ENCODE measurements at places on chromosomes 3 and 15.

GRCh38 chr3:123694366-123695087 lies 109.7 kb upstream of the HACD2 start:
- no peak for DNase-seq

DNA sequence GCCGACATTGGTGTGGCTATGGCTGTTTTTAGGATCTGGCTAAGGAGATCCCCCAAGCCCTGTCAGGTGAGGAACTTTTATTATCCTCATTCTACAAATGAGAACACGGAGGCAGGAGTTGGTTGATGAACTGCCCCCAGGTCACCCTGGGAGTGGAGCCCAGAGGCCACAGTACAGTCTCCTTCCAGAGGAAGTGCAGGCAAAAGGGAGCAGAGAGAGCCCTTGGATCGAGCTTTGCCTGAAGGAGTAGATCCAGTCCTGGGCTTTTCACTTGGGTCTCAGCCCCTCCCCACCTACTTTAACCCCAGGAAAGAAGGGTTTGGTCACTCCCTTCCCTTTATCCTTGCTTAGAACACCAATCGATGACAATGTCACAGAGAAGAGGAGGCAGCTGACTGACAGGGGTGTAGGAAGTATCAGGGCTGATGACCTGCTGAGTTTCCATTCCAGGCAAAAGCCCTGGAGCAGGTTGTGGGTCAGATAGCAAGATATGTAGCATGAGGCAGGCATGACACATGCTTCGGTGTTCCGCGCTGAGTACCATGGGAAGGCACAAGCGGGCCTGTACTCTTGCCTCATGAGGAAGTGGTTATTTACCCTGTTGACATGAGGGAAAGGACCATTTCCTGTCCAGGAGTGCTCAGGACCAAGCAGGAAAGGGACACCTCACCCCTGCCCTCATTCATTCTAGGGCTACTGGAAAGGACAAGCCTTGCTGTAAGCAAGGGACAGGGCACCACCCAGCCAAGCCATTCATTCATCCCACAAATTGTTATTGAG lies 5.8 kb upstream of the PLA2G4D start:
- DNase-seq, result no peak

GRCh38 chr3:148513096-148513543 lies 184.6 kb upstream of the AGTR1 start:
- no peak for DNase-seq

GRCh38 chr3:152317184-152317583 lies 48.5 kb downstream of the MBNL1 start:
- DNase-seq, result no peak

DNA sequence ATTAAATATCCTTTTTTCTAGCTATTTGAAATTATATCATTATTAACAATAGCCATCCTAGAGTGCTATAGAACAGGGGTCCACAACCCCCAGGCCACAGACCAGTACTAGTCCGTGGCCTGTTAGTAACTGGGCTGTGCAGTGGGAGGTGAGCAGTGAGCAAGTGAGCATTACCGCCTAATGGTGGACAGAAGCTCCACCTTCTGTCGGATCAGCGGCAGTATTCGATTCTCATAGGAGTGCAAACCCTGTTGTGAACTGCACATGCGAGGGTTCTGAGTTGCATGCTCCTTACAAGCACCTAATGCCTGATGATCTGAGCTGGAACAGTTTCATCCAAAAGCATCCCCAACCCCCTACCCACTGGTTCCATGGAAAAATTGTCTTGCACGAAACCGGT lies 11.7 kb downstream of the CLDN16 start:
- DNase-seq, result no peak
